Myocyte (in vitro differentiated cells): ENCODE measurements at places on chromosomes 7 and 10. TPM values are rescaled to one million over a fixed set of nuclear protein-coding genes. Genes with fewer than 3 reads are reported as not detected.
A peak's percentile ranks its signal among the peaks of the same experiment; 100 is the strongest.

DNA sequence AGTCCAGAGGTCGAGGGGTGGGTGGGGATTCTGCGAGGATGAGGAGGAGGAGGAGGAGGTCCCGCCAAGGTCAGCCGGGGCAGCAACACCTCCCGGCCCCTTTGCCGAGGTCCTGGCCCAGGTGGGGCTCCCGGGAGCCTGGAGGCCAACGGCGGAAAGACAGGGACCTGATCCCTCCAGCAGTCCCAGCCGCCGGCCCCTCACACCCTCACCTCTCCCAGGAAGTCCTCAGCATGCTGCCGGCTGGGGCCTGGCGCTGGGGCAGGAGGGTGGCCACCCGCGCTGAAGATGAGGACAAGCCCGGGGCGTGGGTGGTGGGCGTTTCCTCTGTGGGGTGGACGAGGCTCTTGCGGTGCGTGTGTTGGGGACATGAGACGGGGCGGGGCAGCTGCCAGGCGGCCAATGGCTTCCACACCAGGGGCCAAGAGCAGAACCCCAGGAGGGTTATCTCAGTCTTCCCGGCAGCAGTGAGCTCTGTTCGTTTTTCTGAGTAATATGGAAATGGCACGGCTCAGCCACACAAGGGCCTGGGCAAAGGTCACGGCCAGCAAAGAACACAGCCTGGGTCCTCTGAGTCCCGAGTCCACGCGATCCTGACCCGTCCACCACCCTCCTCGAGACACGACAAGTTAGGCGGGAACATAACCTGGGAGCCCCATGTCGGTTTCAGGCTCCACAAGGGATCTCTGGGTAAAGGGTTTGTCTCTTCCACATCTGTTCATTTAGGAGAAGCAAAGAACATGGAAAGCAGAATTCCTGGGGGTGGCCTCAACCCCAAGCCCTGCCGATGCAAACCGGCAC, 82.9 kb upstream of the PDGFA start:
- no peak for DNase-seq

- peak; percentile 62 for DNase-seq
These were observed 20.2 kb downstream of the TAS2R16 start for GRCh38 chr7:122975341-122975740.

DNA sequence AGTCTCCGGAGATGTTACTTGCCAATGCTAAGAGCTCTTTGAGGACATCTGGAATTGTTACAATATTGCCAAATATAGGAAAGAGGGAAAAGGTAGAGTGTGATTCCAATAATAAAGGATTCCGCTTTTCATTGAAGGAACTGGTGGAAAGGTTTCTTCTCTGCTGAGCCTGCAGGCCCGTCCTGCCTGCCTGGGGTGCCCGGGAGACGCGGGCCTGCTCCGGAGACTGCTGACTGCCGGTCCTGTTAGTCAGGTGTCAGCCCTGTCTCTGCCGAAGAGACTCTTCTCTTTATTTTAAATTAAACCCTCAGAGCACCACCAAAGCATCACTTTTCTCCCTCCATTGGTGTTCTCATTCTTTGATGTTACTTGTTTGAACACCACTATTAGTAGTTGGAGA, 2.2 kb downstream of the EGFR start:
- DNase-seq = no peak

WASL gene
- 24.4 and 32.2 TPM in 2 replicates for total RNA-seq

- peak; percentile 16 for DNase-seq
These were observed 6.5 kb downstream of the TBRG4 start for GRCh38 chr7:45104844-45105587.

OPALIN gene
- not detected in 2 replicates for total RNA-seq

DNA sequence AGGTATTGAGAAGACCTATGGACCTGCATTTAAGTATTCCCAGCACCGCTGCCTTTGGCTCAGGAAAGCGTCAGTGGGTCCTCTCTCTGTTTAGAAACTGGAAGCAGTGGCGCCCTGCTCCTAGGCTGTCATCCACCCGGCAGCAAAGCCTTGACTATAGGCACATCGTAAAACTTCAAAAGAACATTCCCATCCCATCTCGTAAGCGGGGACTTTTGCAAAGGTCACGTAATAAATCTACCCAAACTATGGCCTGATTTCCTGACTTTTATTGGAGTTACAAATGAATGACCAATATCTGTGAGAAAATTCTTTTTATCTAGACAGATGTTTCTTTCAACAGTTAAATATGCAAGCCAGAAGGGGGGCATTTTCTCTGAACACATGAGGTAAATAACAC, 115.8 kb upstream of the TCERG1L start:
- no peak for DNase-seq

DNA sequence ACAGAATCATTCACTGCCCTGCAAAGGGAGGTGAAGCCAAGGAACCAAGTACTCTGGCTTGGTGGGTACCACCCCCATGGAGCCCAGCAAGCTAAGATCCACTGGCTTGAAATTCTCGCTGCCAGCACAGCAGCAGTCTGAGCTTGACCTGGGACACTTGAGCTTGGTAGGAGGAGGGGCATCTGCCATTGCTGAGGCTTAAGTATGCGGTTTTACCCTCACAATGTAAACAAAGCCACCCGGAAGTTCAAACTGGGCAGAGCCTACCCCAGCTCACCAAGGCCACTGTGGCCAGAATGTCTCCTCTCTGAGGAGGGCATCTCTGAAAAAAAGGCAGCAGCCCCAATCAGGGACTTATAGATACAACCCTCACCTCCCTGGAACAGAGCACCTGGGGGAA, 1050.0 kb upstream of the GHITM start:
- no peak for DNase-seq

GRCh38 chr10:80870282-80870681, 332.6 kb downstream of the SH2D4B start:
- DNase-seq = no peak

GPR141 gene
- not detected in 2 replicates for total RNA-seq

TRPV6 gene
- total RNA-seq = not detected in 2 replicates
